ENCODE measurements at places on chromosomes 16 and 17.

GRCh38 chr16:4979164-4979563 lies 21.0 kb downstream of the SEC14L5 start:
- DNase-seq: no peak

GRCh38 chr17:76752006-76752405 lies 14.1 kb downstream of the MFSD11 start:
- peak; percentile 20 for DNase-seq

GRCh38 chr17:5580969-5581368 lies 3.3 kb downstream of the NLRP1 start:
- no peak for DNase-seq

DNA sequence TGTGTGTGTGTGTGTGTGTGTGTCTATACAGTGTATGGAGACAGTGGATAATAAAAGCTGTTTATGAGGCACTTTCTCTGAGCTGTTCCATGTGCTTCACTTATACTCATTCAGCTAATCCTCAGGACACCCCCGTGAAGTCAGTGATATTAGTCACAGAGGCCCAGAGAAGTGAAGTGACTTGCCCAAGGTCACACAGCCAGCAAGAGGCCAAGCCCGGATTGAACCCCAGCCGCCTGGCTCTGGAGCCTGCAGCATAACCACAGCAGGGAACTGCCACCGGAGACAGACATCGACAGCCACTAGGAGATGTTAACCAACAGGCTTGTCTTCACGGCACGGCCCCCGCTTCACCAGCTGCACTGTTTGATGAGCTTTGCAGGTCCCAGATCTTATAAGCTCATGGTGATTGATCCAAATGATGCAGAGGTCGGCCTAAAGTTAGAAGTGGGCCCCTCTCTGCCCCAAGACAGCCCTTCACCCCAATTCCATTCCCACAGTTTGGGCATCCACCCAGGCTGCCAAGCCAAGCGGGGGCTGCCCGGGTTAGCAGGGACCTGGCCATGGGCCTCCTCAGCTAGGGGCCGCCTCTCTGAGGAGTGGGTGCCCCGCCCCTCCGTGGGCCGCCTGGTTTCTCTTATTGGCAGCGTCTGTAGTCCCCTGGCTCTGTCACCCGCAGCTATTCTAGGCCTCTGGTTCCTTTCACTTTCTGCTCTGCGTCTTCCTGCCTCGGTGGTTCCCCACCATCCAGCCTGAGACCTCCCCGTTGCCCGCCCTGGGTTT lies 30.9 kb downstream of the SOCS1 start:
- DNase-seq: peak; percentile 45

DNA sequence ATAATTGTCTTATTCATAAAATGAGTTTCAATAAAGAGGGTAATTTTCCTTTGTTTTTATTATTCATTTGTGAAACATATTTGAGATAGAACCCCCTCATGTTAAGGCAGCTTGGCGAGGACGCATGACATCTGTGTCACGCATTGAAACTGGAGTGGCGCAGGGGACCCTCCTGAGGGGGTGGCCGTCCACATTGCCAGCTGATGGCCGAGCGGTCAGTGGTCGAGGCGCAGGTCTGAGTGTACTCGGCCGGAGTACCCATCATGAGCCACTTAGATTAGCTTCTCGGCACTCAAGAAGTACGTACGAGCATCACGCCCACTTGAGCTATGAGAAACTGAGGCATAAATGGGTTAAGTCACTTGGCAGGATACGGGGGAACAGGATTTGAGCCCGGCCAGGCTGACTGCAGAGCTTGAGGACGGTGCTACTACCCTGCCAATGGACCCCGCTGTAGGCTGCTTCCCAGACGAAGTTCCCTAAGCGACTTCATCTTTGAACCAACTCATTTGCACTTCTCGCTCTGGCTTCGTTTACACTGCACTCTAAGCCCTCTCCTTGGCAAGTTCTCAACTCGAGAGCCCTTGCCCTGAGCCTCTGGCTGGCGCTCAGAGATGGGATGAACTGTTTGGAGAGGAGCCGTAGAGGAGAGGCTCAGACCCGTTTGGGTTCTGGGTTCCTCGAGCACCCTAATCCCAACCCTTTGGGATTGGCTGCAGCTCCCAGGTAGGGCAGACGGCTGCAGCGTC lies 91.8 kb downstream of the SDK2 start:
- DNase-seq: no peak

GRCh38 chr16:24396350-24397271 lies 140.5 kb downstream of the CACNG3 start:
- no peak for DNase-seq

DNA sequence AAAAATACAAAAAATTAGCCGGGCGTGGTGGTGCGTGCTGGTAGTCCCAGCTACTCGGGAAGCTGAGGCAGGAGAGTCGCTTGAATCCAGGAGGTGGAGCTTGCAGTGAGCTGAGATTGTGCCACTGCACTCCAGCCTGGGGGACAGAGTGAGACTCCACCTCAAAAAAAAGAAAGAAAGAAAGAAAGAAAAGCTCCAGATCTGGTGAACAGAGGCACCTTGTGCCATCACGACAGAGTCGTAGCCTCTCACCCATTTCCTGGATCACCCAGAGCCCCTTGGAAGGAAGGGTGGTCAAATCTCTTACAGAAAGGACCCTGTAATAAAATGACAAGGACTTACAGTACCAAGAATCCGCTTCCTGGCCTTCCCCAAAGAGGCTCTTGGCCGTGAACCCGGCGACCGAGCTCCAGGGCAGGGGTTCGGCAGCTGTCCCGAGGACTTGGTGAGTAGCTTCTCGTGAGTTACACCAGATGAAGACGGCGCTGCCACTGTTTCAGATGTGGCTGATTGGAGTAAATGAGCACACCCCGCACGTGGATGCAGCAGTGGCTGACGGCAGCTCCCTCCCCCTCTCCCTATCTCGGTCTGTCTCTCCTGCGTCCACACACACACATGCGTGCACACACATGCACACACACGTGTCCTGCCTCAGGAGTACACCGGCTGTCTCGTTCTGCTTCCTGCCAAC lies 13.5 kb downstream of the LGALS3BP start:
- DNase-seq: no peak

DNA sequence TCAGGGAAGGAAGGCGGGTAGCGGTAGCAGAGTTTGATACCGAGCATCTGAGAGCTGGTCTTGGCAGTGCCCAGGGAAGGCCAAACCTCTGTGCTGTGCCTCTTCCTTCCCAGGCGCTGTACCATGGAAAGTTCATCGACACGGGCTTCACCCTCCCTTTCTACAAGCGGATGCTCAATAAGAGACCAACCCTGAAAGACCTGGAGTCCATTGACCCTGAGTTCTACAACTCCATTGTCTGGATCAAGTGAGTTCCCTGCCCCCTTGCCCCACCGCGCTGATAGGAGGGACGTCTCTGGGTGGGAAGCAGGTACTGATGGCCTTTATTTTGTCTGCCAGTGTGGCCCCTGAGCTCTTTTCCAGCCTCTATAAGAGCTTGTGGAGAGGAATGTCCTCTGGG lies 15.4 kb upstream of the CLEC18A start:
- no peak for DNase-seq

GRCh38 chr16:24344784-24345183 lies 88.6 kb downstream of the CACNG3 start:
- DNase-seq: no peak

- no peak for DNase-seq
These were observed 135.4 kb upstream of the AXIN2 start for GRCh38 chr17:65696739-65697394.

DNA sequence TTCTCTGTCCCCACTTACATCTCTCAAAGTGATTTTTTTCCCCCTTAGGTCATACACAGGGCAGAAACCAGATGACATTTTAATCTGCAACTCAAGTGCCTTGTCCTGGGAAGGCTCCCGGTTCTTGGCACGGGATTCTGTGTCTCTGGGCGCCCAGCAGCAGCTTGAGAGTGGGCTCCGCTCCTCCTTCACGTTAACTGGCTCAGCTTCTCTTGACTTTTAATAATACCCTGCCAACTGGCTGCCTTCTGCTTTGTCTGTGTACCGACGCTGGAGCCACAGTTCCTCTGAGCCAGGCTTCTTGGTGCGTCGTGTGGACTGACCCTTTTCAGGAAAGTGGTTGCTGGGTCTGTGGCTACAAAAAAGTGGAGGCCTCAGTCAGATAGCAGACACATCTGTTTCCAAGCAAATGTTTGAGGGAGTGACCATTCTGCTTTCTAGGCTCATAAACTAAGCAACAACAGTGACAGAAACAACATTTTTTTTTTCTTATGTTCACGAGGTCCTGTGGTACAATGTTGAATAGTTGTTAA lies 64.9 kb downstream of the IRF8 start:
- DNase-seq: no peak

DNA sequence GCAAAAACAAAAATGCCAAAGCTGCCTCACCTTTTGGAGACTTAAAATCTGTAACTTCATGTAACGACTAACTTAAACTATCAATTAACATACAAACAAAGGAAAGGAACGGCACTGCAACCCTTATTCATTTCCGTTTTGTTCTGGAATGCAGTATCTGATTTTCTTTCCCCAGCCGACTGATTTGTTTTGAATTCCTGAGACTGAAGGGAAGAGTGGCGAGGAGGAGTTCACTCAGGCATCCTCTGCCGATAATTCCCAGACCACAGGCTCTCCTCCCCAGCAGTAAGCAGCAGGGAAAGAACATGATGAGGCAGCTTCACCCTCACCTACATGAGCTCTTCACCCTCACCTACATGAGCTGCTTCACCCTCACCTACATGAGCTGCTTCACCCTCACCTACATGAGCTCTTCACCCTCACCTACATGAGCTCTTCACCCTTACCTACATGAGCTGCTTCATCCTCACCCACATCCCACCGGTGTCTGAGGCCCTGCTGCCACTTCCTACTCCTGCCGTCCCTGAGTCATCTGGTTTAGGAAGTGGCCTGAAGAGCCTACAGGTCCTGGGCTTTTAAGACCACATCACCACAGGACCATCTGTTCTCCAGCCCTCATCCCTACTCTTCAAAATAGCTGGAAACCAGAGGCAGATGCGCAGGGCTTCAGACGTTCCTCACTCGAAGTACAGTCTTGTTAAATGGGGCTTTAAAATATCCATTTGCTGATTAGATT lies 168.0 kb upstream of the RPH3AL start:
- no peak for DNase-seq

DNA sequence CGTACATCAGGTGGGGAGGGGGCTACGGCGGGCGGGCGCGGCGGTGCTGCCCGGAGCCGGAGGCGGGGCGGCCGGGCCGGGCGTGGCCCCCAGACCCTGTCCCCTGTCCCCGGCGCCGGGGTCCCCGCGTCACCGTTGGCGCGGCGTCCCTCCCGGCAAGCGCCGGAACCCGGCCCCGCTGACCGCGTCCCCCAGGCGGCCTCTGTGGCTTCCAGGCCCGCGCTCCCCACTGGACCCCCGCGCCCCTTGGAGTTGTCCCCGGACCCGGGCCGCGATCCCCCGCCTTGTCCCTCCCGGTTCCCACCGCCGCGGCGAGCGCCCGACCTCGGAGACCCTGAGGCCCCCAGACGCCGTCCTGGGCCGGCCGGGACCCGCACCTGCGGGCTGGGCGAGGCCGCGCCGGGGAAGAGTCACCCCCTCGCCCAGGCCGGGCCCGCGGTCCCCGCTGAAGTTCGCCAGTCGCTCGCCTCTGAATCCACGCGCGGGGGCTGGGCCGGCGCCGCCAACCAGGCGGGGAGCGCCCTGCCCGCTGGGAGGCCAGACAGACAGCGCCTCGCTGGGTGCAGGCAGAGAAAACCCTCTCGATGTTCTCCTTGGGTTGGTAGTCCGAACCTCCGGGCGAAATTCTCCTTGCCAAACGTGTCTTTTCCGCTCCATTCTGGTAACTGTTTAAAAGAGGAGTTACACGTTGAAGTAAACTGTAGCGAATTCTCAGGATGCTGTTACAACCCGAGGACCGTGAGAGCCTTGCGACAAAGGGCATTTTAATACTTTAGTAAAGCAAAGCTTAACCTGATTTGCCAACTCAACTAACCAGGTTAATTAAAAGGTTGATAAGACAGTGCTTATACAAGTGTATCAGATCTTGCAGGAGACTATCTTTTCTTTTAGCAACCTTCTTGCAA lies 761 bp downstream of the GAN start:
- DNase-seq: no peak

DNA sequence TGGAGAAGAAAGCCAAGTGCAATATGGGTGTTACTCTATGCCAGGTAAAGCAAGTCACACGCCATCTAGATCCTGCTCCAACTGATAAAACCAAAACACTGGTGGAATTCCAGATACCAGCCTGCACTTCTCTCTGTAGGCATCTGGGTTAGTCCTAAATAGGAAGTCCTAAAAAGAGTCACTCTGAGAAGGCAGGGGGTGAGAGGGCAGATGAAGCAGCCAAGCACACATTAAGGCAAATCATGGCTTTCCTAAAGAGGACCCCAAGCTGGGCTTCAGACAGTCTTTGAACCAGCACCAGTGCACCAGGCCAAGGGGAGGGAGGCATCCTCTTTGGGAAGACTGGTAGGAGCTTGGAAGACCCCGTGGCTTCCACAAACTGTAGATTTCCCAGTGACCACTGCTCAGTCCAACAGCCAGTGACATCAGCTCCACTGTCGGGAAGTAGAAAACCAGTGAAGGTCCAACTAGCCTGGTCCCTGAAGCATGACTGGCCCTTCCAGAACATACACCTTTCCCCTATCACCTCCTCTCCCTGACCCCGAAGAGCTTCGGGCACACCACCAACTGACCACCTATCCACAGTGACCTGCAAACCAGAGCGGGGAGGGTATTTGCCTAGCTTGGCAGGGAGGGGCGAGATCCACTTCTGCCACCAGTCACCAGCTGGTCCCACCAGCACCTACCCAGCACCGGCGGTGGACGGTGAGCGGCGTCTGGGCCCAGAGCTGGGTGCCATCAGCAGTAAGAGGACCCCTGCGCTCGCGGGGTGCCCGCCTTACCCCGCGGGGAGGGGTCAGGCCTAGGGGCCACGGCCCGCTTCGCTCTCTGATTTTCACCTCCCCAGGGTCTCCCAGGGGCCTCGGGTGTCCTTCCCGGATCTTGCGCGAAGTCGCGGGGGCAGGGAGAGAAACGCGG lies 1.0 kb downstream of the LITAF start:
- DNase-seq: no peak

DNA sequence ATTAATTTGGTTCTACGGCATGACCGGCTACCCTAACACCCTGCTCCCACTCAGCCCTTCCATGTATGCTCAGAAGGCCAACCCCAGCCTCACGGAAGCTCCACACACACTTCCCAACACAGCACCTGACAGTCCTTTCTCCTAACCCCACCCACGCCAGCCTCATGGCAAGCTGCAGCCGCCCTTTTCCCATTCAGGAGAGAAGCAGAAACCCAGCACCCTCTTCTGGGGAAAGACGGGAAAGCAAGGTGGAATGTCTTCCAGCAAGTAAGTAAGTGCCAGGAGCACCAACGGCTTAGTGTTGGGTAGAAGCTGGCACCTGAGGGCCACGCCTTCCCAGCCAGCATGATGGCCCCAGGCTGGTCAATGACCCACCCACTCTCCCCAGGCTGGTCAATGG lies 32.1 kb downstream of the ABR start:
- no peak for DNase-seq

- no peak for DNase-seq
These were observed 6.6 kb downstream of the ZDHHC7 start for GRCh38 chr16:85004587-85005205.

GRCh38 chr17:19248151-19248927 lies 11.2 kb downstream of the EPN2 start:
- no peak for DNase-seq

GRCh38 chr16:81836279-81837054 lies 57.4 kb downstream of the PLCG2 start:
- no peak for DNase-seq

Measured in T-helper 22 cell (primary cell).